T-helper 2 cell (primary cell): ENCODE measurements at places on chromosomes 16 and 17.
A peak's percentile ranks its signal among the peaks of the same experiment; 100 is the strongest.

DNA sequence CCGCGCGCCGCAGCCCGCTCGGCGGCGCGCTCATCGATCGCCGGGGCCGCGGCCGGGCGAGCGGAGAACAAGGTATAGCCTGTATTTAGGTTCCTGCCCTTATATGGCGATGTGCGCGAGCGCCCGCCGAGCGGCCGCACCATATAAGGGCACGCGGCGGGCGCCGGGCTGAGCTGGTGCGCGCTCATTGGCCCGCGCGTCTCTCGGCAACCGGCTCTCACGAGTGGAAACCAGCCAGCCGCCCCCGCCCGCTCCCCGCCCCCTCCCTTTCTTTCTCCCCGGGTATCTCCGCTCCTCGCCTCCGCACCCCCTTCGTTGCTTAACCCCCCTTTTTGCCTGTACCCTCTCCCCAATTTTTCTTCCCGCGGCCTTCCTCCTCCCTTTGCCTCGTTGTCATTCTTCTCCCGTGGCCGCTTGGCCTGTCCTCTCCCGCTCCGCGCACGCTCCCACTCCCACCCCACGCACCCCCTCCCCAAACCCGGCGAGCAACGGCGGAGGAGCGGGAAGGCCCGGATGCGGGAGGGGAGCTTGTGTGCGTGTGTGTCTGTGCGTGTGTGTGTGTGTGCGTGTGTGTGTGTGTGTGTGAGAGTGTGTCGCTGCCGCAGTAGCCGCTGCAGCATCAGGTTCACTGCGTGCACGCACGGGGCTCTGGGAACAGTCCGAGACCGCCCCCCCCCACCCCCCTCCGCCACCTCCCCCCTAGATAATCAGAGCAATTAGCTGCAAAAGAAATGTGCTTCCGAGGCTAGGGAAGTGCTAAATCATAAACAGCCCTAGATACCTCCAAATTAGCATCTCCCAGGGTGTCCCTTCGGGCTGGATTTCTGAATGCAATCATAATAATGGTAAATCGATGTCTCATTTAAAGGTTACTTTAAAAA is 13.5 kb upstream of the CBX8 start:
- peak; percentile 77 for DNase-seq

DNA sequence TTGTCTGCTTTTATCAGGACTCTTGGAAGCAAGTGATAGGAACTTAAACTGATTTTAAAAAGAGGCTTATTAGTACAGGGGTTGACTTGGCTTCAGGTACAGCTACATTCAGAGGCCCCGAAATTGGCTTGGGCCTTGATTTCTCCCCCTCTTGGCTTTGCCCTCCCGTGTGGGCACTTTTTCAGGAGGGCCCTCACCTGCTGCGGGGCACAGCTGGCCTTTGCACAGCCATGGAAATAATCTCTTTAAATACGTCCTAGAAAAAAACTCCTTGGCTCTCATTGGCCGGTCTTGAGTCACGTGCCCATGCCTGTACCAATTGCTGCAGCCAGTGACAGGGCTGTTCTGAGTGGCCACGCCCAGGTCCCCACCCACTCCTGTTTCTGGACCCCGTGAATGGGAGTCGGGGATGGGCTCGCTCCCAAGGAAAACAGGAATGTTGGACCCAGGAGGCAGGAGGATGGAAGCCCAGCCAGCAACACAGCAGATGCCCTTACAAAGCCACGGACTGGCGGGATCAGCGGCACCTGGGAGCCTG is 15.0 kb downstream of the CA5A start:
- no peak for DNase-seq

DNA sequence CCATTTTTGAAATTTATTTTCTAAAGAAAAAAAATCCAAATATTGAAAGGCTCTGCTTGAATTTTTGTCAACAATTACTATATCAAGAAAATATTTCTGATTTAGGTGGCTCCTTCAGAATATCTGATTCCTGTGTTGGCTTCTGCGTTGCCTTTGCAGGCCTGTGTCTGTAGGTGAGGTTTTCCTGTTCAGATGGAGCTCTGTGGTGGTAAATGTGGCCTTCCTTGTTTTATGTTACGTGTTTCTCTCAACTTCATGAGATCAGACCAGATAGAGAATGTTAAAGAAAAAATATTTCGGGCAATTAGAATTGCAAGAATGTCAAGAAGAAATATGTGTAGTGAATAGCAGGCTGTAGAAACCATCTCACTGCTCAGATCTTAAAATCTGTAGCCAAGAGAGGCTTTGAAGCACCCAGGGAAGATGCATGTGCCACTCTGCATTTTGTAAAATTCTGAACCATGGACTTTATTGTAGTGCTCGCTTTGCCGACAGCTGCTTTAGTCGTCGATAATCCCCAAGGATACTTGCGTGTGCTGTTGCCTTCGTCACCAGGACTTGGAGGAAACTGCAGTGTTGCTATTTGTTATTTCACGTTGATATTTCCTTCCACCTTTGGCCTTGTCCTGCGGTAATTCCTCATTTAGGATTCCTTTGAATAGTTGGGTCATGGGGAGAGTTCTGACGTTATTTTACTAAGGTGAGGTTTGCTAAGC is 69.9 kb downstream of the RPTOR start:
- DNase-seq: no peak

DNA sequence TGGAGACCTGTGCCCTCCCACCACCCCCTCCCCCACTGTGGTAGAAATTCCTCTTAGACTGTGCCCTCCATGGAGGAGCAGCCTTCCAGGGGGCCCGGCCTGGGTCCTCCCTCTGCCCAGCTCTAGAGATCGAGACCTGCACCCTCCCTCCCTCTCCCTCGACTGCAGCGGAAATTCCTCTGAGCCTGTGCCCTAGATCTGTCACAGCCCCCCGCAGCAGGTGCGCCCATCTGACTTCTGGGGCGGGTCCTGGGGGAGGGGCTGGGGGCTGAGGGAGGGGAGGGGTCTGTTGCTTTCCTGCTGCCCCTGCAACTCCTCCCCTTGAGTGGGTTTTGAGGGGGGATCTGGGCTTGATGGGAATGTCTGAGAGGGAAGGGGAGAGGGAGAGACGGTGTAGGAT is 177.8 kb upstream of the GSE1 start:
- DNase-seq: no peak
